Brain pericyte (primary cell): ENCODE measurements at places on chromosomes 6 and 20.

GRCh38 chr6:30447237-30447636, 42.1 kb upstream of the HLA-E start:
- DNase-seq = no peak

DNA sequence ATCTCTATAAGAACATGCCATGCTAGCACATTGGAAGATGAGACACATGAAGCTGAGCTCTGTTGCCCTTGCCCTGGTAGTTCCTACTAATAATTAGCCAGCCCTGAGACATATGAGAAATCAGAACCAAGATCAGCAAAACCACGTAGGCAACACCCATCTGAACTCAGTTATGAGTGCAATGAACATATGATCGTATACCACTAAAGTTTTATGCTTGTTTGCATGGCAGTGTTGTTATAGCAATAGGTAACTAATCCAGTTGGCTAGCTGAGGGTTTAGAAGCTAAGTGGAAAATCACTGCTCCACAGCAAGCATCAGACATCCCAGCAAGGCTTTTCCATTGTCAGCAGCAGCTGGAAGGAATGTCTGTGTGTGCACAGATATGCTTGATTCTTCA, 180.7 kb downstream of the BTBD3 start:
- no peak for DNase-seq

DNA sequence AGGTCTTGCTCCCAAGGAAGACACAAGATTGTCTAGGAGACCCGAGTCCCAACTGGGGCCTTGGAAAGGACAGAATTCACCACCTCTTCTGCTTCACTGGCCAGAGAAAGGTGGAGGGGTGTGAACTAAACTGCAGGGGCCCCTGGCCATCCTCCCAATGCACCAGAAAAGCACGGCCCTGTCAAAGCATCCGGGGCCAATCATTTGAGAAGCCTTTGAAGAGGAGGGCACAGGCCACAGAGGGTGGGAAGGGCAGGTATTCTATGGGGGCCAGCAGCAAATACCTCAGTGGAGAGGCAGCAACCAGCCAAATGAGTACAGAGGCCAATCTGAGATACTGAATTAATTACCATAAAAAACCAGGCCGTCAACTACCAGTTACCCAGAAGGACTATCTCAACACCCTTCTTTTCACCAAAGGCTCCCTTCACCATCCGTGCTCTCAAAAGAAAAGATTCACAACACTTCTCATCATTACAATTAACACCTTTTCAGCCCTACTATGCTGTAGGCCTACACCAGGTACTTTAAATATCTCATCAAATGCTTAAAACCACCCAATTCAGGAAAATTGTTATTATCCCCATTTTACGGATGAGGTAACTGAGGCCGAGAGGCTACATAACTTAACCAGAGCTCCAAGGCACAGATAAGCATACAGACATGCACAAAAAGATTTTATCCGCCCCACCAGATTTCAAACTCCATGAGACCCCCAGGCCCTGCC, 50.7 kb downstream of the TRERF1 start:
- no peak for DNase-seq

GRCh38 chr6:150835620-150836019, 29.9 kb upstream of the MTHFD1L start:
- no peak for DNase-seq

DNA sequence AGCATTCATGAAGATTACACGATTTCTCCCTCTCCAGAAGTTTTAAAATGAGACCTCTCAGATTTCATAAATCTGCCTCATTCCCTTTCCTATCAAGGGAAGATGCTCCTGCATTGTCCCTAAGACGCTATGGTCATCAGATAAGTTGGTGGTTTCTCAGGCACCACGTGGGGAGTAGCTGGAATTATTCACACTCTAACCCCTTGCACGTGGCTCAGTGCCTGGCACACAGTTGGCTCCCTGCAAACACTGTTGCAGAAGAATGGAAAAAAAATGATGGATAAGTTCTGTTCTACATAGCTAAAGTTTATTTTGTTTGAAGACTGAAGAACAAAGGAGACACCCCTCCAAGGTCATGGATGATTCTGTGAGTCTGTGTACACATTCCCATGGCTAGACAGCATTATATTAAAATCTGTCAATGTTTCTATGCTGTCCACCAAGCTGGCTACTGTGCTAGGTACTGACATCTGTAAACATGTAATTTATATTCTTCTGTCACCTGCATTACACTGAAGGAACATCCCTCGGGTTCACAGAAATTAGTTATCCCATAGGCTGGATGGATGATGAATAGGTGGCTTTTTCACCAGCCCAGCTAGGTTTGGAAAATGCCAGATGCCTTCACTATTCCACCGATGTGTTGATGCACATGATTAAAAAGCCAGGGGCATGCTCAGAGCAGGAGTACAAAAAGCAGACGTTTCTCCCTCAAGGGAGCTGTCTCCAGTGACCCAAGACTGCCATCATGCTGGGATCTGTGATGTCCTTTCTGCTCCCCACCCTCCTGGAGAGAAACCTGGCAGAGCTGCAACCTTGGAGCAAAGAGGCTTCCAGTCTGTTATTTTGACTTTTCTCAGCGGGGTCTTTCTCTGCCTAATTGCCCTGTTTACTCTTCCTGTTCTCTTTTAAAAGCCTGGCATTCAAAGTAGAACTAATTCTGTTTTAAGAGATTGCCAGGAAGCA, 610.5 kb downstream of the UTRN start:
- no peak for DNase-seq

DNA sequence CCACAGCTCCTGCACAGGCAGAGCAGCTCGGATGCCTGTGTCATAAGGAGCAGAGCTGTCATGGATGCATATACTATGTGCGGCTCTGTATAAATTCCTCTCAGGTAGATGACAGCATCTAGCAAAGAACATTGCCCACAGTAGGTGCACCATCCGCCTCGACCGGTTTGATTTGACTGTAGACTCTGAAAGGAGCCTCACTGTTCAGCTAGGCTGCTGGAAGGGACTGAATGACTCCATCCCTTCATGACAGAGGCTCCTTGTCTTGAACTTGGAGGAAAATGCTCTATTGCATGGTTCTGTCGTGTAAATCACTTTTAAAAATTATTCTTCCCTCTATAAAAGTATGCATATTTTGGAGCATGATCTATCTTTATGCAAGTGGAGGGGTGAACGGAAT, 128.8 kb upstream of the QKI start:
- DNase-seq = no peak

GRCh38 chr6:7823552-7823951, 87.0 kb downstream of the TXNDC5 start:
- no peak for DNase-seq

GRCh38 chr6:128532827-128533226, 12.4 kb upstream of the PTPRK start:
- DNase-seq = no peak

DNA sequence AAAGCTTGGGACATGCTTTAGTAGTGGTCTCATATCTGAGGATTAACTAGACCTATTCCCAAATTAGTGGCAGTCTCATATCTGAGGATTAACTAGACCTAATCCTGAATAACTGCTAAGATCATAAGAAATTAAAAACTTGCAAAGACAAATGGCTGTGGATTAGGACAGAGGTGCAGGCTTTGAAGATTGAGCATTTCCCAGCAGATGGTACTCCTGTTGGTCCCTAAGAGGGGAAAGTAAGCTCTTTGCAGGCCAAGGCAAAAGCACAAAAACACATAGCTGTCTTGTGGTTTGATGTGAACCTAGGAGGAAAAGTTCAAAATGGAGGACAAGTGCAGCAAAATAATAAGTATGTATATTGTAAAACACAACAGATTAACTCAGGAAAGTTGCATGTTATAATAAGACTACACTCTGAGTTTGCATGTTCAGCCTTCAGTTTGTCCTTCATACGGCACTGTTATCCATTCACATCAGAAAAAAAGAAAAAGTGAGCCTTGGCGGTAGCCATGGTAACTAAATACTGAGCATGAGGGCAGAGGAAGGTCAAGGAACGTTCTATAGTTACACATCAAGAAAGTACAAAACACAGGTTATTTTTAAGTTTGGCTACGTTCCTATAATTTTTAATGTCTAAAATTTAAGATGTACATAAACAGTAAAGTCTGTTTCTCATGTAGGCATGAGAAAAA, 62.8 kb downstream of the FILIP1 start:
- DNase-seq = peak; percentile 43

DNA sequence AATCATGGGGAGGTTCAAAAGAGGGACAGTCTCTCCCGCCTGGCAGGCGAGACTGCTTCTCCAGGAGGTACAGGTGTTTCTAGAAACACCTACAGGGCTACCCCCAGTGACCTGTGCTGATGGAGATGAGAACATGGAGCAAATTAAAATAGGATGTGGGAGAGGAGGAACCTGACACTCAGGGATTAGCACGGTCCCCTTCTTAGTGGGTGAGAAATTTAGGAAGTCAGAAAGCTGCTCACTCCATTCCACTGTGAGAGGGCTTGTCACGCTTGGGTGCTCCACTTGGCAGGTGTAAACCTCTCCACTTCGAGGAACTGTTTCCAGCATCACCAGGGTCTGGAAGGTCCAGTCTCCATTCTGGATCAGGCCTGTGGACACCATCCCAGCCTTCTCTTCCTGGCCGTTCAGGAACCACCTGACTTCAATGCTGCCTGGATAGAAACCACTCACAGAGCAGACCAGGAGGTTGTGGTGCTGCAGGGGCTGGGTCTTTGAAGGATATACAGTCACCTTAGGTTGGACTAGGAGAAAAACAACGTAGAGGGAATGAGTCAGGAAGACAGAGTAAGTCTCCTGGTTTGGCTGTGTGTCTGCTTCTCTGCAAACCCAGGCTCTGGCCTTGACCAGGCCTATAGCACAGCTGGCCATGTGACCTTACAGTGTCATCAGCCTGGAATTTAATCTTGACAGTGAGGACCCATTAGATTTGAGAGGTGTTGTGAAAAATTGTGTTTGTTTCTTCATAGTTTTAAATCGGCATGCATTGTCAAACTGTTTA, 8.1 kb downstream of the HLA-DRB1 start:
- DNase-seq = no peak

GRCh38 chr6:56529594-56530191, 113.0 kb downstream of the DST start:
- DNase-seq = no peak

DNA sequence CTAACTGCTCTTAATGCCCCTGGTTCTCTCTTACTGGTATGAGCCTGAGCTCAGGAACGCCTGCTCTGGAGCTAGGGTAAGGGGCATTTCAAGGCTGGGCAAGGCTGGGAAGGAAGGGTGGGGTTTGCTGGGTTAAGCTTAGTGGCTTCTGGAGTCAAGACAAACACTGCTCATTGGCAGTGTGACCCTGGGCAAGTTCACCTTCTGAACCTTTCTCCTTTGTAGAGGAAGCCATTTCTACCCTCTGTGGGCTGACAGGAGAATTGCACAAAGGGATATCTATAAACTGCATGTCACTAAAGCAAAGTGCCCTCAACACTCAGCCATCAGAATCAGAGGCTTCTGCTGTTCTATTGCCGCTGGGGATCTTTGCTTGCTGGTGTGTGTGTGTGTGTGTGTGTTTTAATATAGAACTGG, 20.3 kb upstream of the LRRN4 start:
- no peak for DNase-seq

DNA sequence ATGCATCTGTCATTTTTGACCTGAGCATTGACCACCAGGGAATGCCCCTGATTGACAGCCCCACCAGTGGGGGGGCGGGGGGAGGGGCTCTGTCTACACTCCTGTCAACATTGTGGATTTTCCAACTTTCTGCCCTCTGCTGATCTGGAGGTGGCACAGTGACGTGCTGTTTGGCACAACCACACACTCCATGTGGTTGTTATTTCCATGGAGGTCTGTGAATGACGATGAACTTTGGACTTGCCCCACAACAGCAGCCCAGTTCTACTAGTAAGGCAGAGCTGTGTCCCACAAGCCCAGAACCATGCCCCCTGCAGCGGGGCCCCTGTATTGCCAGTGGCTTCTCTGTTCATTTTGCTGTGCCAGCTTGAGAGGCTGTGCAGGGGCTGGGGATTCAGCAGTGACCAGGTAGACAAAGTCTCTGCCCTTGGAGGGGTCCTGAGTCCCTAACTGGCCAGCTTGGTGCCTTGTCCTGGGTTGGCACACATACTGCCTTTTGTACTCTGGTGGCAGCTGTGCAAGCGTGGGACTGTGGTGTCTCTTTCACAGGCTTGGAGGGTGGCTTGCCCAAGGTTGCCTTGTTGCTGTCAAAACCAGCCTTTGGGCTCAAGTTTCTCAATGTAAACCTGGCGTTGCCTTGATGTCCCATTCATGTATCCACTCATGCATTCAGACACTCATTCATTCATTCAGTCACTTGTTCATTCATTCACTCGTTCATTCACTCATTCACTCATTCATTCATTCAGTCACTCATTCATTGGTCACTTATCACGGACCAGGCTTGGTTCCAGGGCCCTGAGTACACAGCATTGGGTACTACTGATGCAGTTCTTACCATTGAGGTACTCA, 108.5 kb downstream of the SYCP2 start:
- no peak for DNase-seq

- no peak for DNase-seq
Observed at GRCh38 chr6:121093928-121094327, 240.4 kb downstream of the TBC1D32 start.
